ENCODE measurements at places on chromosomes 12 and 14.
A peak's percentile ranks its signal among the peaks of the same experiment; 100 is the strongest.

GRCh38 chr12:26699237-26699636, 133.8 kb downstream of the ITPR2 start:
- ATAC-seq, result no peak

GRCh38 chr14:63543826-63544406, 739 bp upstream of the PPP2R5E start:
- no peak for ATAC-seq

DNA sequence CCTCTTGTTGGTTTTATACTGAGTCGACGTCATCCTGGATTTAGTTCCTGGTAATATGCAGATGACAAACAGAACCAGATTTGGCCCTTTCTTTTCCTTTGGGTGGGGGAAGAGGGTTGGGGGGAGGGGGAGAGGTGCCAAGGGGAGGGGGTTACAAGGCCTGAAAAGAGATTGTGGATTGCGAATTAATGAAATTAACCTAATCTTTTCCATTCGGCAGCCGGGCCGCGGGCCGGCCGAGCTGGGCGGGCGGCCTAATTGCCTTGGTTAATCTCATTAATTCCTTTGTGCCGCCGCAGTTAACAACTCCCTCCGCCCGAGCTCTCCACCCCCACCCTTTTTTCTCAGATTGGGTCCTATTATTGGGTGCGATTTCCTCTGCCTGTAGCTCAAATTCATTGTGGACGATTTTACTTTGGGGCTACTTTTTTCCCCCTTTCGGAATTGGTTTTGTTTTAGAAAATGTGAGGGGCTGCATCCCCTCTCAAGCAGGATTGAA, 387 bp upstream of the GSC start:
- ATAC-seq, result no peak

DNA sequence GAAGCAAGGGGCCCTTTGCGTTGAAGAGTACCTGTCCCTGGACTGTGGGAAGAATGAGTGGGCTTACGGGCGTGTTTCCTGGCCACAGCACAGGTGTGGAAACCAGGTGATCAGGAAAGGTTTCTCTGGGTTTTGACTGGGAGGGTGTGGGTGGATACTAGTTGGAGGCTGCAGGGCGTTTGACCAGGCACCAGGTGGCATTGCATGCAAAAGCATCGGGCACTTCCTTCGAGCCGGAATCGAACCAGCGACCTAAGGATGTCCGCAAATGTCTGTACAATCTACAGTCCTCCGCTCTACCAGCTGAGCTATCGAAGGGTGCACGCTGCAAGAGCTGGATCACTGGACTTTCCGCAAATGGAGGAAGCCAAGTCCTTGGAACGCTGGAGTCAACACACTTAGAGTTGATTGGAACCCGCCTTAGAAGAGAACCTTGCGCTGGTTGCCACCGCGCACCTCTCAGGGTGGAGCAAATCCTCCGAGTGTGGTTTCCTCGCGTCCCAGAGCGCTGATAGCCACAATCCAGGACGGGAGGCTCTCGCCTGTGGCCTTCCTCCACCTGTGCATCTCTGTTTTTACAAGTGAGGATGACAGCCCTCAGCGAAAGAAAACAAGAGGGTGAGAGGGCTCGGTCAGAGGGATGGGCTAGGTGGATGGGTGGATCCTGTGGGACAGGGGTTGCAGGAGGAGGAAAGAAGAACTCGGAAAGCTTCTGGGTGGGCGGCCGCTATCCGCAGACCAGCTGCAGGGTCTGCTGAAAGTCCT, 21.2 kb upstream of the RNASE4 start:
- ATAC-seq, result peak; percentile 80

DNA sequence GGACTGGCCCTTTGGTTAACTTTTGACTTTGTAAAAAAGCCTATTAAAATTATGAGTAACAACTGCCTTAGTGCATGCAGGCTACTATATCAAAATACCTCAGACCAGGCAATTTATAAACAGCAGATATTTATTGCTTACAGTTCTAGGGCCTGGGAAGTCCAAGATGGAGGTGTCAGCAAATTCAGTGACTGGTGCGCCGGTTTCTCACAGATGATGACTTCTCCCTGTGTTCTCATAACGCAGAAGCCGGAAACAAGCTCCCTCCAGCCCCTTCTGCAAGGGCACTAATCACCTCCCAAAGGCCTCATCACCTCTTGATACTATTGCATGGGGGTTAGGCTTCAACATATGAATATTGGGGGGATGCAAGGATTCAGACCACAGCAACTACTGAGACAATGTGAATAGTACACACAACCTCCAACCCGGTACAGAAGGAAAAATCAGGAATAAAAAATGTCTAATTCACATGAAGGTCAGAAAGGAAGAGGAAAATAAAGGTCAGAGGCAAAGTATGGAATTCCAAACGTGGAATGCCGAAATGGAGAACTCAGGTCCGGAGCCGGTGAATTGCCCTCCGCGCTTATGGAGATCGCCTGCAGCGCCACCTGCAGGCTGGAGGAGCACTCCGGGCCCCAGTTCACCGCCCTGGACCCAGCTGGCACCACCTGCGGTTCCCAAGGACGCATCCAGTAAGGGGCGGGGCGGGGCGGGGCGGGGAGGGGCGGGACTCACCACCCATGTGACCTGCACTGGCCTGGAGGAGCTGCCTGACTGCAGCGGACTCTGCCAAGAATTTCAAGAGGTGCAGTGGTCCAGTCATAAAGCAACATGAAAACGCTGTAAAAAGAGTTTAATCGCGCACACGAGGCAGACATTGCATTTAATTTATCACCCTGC, 203.4 kb downstream of the KIF26A start:
- no peak for ATAC-seq

- ATAC-seq, result no peak
Measured at GRCh38 chr12:125092872-125093680, 27.8 kb downstream of the AACS start.

DNA sequence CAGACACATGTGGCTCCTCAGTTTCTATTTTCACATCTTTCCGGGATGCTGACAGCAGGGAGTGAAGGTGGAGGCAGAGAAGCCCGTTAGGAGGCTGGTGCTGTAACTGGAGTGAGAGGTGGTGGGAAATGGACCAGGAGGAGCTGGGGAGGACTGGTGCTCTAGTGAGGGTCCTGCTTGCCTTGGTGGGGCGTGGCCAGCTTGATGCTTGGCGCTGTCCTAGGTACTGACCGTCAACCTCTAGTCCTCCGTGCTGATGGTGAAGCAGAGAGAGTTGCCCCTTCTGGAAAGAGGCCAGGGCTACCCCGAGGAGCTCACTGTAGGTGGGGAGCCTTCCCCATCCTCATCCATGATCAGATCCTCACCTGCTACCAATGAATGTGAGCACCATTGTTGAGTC, 1.4 kb downstream of the TRMT61A start:
- ATAC-seq, result no peak

DNA sequence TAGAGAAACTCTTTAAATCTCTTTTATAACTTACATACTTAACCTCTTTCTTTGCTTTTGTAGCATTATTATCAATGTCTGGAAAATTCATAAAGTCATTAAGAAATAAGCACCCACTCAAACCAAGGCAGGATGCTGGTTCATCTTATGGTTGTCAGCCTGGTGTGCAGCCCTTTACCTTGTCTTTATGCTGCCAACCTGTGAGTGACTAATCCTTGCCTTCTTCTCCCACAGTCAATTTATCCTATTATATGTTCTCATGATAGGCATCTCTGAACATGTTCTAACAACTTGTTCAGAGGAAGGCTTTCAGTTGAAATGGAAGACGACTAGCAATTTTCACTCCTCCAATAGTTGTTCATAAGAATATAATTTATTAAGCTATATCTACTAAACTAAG, 186.9 kb upstream of the CAND1 start:
- no peak for ATAC-seq

DNA sequence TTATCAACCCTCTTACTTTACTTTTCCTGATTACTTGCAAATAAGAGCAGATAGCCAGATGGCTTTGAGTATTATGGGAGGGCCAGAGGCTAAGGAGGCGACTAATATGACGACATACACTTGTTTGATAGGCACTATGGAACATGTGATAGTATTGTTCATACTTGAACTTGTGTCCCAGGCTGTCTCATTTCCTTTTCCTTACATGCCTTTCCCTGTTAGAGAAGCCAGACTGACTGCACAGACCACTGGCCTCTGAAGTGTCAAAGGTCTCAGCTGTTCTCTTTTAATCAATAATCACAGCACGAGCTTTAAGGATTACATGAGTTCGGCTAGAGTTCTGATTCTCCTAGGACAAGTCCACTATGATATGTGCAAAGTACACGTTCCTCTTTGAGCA, 326.0 kb downstream of the PRKD1 start:
- ATAC-seq, result no peak

DNA sequence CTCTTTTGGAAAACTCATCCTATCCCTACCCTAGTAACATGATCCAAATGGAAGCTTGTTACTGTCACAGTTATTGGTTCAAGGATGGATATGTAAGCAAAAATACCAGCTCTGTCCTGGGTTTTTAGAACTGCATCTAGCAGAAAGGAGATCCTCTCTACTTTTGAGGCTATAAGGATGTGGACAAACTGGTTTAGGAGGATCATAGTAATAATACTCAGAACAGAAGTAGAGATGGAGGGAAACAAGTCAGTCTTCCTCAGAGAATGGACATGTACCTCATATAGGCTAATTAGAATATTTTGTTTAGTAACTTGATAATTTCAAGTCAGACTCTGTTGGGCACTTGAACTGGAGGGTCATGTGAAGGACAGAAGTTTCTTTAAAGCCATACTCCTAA, 26.6 kb downstream of the FUT8 start:
- no peak for ATAC-seq

DNA sequence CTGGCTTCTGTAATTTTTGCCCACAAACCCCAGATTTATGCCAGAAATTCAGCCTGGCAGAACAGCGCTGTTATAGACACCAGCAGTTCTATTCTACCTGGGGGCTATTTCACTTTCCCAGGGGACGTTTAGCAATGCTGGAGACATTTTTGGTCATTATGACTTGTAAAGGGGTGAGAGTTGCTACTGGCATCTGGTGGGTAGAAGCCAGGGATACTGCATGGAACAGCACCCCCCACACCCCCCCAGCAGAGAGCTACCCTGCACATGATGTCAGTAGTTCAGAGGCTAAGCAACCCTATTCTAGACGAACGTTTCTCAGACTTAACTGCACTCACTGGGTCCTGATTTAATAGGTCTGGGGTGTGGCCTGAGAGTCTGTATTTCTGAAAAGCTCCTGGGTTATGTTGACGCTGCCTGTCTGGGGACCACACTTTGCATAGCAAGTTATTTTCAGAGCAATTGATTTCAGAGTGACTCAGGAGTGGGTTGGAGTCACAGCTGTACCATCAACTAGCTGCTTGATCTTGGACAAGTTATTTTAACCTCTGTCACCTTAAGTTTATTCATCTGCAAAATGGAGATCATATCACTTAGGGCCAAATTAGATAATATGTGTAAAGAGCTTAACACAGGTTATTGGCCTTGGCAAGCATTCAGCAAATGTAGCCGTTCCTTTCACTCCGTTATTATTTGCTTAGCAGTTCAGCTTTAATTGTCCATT, 48.5 kb downstream of the CHST11 start:
- peak; percentile 96 for ATAC-seq

DNA sequence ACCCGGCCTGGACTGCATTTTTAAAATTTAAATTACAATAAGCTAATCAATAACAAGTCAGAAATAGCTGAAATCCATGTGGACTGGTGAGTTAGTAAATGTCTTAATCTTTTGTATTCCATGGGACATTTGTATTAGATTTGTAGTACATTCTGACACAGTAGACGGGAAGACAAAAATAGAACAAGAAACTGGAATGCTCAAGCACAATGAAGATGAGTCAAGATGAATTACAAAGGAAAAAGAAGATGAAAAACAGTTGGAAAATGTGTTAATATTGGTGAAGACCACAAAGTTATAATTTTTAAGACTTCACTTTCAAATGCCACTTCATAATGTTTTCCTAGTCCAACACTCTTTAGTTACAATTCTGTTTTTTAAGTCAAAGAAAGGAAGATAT, 97.8 kb upstream of the FERMT2 start:
- ATAC-seq, result no peak

DNA sequence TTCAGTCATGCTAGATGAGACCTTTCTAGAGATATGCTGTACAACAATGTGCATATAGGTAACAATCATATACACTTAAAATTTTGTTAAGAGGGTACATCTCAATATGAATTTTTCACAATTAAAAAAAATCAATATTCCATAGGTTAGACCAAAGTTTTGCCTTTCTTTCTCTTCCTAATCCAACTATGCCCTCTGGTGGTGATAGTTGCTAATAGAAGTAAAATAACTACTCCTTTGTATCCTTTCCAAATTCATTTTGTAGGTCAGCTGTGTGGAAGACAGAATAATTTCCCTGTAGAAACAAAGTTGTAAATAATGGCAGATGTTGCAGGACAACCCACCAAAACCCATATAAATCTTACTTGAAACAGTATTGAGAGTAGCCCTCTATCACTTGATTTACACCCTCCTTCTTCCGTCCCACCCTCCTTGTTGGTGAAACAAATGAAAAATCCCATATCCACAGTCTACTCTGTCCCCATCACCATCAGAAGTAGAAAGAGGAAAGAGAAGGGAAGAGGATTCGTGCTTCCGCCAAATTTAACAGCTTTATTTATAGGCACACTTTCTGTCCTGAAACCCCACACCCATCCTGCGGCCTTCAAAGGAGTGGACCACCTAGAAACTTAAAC, 34.2 kb upstream of the KICS2 start:
- ATAC-seq, result no peak

- ATAC-seq, result no peak
Measured at GRCh38 chr12:7907009-7907408, 29.0 kb downstream of the SLC2A3 start.

GRCh38 chr14:33364466-33364865, 425.8 kb downstream of the NPAS3 start:
- no peak for ATAC-seq

GRCh38 chr12:6435961-6436715, 8.6 kb upstream of the CD27 start:
- no peak for ATAC-seq

Data from stimulated activated memory B cell treated with anti-CD40 and anti-IgM and Interleukin-4, amounts not matched to agents 10 μg/mL and 1 μg/mL and 100 μg/mL, for 72 hours (primary cell).